ENCODE measurements at places on chromosomes 12 and 14.

DNA sequence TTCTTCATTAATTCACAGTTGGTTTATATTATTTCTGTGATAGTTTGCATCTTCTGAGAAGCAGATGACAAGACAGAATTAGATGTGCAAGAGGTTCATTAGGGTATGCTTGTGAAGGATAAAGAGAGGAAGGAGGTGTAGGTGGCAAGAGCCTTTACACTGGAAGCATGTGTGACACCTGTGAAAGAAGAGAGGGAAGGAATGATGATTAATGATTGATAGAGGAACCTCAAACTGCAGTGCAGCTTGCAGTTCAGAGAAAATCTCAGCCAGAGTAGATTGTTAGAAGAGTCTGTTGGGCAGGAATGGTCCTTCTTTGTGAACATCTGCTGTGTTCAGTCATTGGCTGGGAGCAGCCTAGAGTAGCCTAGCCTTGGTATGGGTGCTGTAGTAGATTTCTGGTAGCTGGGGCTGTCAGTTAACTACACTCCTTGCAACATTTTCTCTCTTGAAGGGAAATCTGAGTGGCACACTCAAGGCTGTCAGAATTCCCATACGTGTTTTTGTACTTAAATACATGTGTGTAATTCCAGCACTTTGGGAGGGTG is 9.0 kb downstream of the RCOR1 start:
- DNase-seq, result no peak

DNA sequence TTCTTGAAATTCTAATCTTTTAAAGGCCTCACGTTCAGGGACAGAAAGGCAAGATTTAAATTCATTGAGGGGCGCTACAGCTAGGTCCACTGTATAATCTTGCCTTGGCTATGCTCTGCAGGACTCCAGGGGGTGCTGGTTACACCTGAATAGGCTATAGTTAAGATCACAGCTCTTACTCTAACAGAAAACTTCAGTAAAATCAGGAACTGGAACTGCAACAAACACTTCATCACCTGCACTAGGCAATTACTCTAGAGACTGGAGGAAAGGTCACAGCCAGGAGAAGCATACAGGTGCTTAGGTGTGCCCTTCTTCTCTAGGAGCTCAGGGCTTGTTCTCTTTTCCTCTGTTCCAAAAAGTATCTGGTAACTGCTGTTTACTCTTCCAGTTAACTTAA is 20.9 kb downstream of the SLCO1C1 start:
- DNase-seq, result no peak

DNA sequence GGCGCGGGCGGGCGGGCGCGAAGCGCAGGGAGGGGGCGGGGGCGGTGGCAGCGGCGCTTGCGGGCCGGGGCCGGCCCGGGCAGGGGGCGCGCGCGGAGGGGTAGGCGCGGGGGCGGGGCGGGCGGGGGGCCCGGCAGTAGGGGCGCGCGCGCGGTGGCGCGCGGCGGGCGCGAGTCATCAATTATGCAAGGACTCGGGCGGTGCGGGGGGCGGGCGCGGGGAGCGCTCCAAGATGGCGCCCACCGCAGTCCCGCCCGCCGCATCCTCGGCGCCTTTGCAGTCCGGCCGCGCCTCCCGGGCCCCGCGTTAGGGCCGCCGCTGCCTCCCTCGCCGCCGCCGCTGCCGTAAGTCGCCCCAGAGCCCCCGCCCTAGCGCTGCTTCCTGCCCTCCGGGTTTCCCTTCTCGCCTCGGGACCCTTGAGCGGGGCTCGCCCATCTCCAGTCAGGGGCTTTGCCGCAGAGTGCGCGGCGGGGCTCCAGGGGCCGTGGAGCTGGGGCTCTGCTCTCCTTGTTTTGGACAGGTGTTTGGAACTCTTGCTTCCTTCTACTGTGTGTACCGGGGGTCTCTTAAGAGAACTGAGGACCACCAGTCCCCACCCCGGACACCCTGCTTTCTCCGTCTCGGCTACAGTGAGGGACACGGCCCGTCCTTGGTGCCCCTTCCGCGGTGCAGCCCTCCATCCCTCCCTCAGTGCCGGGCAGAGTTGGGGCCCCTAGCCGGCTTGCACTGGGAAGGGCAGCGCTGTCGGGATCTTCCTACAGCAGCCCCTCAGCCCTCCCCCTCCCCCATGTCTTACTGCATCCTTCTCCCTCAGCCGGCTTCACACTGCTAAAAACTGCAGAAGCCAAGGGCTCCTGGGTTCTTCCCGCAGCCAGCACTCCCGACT is at the start of gene SCN8A:
TSS of gene SCN8A (plus strand) at position 218 of the 886 bp plus-strand sequence. CDS start 71,585 bp downstream, outside the sequence.
- peak; percentile 17 for DNase-seq

DNA sequence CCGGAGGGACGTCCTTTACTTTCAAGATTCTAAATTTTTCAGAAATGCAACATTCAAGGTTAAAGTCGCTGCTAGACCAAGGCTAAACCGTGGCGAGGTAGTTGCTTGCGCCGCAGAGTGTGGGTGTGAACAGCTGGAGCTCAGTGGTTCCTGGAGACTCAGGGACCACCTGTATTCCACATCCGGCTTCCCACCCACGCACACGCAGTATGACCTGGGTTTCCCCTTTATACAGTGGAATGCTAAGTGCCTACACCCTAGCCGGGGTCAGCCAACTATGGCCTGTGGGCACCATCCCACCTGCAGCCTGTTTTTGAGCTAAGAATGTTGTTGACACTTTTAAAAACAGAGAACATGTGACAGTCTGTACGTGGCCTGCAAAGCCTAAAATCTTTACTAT is 42.9 kb upstream of the TESC start:
- DNase-seq, result no peak

GRCh38 chr12:6235906-6236640 is 35.9 kb downstream of the CD9 start:
- no peak for DNase-seq

All from CD4-positive, alpha-beta T cell treated with Interleukin-6 at 100 ng/mL for 8 hours (primary cell).